ENCODE measurements at places on chromosomes 6 and 20. TPM values are rescaled to one million over a fixed set of nuclear protein-coding genes. Genes with fewer than 3 reads are reported as not detected.
A peak's percentile ranks its signal among the peaks of the same experiment; 100 is the strongest.

Gene C6orf132
- 0.03 TPM for total RNA-seq

Gene VPS52
- total RNA-seq = 36.1 TPM

Gene E2F3
- 15.8 TPM for total RNA-seq

Gene DAAM2
- not detected for total RNA-seq

DNA sequence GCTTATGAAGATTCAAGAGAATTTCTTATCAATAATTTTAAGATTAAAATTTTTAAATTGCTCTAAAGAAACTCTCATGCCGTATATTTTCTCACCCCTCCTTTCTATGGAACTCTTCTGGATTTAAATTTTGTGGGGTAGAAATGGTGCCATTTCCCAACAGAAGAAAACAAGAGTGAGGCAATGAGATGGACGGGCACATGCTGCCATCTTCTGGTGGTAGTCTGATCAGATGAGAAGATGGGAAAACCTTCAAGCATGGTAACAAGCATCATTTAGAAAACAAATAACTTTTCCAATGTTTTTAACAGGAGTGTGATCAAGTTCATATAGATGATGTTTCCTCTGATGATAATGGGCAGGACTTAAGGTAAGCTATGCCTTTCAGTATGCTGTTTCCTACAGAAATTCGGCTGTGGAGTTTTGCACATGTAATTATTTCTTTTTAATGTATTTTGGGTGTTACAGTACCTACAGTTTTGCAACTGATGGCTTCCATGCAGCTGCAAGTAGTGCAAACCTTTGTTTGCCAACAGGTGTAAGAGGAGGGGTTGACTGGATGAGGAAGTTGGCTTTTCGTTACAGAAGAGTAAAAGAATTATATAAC is 271.4 kb downstream of the EYA4 start:
- DNase-seq = no peak
- no peak overlapping the region for H3K4me3 ChIP-seq
- no peaks in the 10 kb centered on the region for H3K27me3 ChIP-seq
- H3K27ac ChIP-seq = no peak overlapping the region

GRCh38 chr6:79622364-79622763 is 8.8 kb upstream of the SH3BGRL2 start:
- peaks cover 5% of the 10 kb centered on the region for H3K4me1 ChIP-seq
- H3K27ac ChIP-seq = no peak overlapping the region
- DNase-seq = no peak
- no peaks in the 10 kb centered on the region for H3K36me3 ChIP-seq

GRCh38 chr20:17648791-17649730 is 33.0 kb downstream of the RRBP1 start:
- H3K27ac ChIP-seq = peak overlapping the region; percentile 26
- peaks cover 5% of the 10 kb centered on the region for H3K36me3 ChIP-seq
- peaks cover 9% of the 10 kb centered on the region for H3K4me1 ChIP-seq
- peak; percentile 5 for DNase-seq
- no peaks in the 10 kb centered on the region for H3K27me3 ChIP-seq

GRCh38 chr20:57122536-57123489 is 143.6 kb downstream of the BMP7 start:
- no peaks in the 10 kb centered on the region for H3K4me1 ChIP-seq
- no peaks in the 10 kb centered on the region for H3K36me3 ChIP-seq
- no peak for DNase-seq
- no peak overlapping the region for H3K4me3 ChIP-seq
- H3K27me3 ChIP-seq = no peaks in the 10 kb centered on the region

Measured in GM12878 (cell line).